Head of caudate nucleus (tissue), 42 donors: ENCODE measurements at places on chromosomes 3 and 15.

DNA sequence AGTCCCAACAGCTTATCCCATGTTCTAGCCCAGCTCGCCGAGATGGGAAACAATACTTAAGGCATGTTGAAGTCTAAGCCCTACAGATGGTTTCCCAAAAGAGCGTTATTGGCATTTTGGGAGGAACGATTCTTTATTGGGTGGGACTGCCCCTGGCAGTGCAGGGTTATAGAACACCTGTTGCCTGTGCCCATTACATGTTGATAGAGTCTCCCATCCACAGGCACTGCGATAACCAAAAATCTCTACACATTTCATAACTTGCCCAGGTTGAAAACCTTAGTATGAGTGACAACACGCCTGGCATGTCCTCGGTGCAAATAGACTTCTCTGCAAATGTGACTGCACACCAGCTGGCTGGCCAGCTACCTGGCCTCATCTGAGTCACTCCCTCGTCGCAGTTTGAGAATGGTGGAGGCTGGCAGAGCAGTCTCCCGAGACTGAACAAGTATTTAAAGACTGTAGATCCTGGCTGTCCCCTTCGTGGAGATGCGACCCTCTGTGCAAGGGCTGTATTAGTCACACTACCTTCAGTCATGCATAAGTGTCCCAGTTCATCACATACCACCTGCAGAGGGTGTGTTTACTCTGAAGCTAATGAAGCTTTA is 18.7 kb downstream of the ZNF80 start:
- DNase-seq = no peak

GRCh38 chr3:125191256-125191655 is 21.3 kb downstream of the SLC12A8 start:
- no peak for DNase-seq

DNA sequence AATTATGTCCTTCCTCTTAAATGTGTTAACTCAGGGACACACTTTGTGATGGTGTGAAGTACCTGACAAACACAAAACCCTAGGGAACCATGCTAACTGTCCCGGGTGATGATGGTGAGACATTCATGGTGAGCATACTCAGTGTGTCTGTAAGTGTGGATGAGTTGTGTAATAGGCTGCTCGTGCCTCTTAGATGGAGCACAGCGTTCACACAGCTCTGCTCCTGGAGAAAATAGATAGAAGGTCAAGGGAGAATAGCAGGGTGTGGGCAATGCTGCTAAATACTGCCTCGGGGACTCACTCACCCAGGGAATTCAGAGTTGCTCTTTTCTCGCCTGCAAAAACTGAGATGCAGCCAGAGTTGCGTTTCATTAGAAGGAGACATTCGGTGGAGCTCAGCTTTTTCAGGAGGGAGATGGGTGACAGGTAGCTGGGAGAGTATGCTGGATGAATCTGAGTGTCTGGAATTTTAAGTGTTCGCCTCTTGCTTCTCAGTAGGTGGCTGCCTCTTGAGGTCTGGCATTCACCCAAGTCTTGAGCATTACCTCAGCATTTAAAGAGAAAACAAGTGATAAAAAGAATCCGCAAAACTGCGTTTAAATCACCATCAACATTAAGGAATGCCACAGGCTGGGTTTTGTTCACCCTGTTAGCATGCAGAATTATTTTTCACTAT is 813.2 kb downstream of the AGBL1 start:
- no peak for DNase-seq

DNA sequence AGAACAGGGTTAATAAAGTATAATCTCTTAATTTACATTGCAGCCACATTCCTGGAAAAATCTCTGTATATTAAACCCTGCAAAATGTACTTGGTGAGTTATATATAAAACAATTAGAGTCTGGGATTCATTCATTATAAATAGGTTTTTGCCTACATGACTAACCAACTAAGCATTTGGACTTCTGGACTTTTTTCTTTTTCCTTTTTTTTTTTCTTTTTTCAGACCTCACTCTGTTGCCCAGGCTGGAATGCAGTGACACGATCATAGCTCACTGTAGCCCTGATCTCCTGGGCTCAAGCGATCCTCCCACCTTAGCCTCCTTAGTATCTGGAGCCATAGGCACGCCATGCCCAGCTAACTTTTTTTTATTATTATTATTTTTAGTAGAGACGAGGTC is 4.5 kb downstream of the DNAJC13 start:
- DNase-seq = no peak

GRCh38 chr3:41464401-41464800 is 265.1 kb downstream of the CTNNB1 start:
- no peak for DNase-seq

DNA sequence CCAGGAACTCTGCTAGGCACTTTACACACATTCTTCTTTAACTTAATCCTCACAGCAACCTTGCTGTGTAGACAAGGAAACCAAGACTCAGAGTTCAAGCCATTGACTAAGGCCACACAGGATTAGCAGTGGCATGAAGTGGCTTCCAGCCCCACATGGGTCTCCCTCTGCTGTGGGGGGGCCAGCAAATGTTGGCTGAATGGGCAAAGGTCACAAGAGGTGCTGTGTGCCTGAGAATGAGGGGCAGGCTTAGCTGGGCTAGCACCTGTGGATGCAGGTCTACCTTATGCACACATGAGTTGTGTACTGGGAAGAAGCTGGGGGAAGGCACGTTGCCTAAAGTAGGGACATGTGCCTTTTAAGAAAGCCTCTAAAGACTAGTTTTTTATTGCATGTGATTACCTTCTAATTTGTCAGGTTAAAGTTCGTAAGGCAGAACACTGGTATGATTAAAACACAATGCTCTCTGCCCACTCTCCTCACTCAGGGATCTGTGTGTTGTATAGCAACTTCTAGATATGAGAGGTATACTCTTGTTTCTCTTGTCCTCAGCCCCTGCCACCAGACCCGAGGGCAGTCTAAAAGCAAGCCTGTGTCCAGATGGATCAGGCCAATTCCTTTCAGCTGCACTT is 10.9 kb downstream of the BAHD1 start:
- DNase-seq = no peak

DNA sequence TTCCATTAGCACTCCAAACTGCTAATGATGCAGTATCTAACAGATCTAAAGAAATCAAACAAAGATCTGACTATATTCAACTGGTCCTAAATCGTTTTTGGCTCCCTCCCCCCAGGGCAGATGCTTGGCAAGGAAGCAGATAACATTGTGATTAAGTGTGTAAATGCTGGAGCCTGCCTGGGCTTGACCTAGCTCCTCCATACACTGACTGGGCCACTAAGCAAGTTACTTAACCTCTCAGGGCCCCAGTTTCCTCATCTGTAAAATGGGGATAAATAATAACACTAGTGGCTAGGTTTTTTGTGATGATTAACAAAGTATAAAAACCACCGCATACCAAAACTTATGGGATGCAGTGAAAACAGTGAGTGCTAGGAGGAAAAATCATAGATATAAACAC is 9.2 kb downstream of the EID1 start:
- DNase-seq = no peak

- no peak for DNase-seq
Observed at GRCh38 chr3:65334045-65334665, 646.4 kb upstream of the ADAMTS9 start.

DNA sequence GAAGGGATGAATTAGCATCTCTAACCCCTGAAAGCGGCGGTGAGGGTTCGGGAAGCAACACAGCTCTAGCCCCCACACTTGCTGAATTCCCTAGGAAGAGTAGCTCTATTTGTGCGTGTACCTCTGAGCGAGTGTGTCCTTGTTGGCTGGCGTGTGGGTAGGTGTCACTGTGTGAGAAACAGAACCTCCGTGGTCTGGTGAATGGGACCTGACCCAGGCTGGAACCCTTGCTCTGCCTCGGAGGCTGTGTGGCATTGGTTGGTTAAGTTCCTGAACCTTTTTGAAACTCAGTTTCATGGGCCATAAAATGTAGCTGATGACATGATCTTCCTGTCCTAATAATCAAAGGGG is 414 bp upstream of the TMEM115 start:
- DNase-seq = no peak

DNA sequence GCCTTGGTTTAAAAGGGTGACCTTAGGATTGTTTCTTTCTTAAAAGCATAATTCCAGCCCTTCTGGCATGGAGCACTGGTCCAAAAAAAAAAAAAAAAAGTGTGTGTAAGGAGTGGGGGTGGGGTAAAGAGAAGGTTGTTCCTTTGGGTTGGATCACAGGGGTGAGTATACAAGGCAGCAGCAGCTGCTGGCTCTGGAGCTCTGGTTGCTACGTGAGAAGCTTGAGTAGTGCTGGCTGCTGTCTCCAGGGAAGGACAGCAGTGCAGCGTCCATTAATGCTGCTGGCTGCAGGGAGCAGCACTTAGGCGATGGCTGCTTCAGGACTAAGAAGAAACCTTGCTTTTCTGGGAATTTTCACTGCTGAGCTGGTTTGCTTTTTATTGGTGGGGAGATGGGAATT is 2.3 kb downstream of the SETD5 start:
- DNase-seq = peak; percentile 58

DNA sequence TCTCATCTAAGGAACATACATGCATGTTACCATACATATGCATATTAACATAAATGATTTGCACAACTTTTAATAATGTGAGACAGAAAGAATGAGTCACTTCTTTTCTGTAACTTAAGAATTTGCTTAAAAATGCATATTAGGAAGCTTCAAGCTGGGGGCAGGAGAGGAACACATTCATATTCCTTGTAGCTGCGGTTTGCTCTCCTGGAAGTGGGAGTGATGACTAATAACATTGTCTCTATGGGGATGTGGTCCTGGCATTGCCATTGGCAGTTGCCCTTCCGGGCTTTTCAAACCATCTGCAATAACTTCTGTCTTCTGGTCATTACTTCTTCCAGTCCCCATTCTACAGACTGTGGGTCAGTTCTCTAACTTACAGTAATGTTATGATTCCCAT is 15.6 kb downstream of the CHST2 start:
- DNase-seq = no peak

- no peak for DNase-seq
Observed at GRCh38 chr3:107275511-107275910, 101.7 kb upstream of the CCDC54 start.

DNA sequence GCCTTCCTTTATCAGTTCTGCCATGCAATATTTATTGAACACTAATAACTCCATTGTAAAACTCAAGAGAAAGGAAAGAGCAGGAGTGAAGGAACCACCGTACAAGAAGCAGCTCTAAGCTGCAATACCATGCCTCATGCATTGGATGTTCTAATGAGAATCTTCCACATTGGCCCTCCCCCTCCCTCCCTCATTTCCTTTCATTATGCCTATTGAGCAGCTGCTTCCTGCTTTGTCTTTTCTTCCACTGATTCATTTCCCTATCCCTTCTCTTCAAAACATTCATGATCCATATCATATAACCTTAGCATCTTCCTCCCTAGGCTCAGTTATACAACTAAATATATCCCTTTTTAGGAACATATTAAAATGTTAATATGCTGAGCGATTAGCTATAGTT is 698.7 kb upstream of the GOLIM4 start:
- no peak for DNase-seq

DNA sequence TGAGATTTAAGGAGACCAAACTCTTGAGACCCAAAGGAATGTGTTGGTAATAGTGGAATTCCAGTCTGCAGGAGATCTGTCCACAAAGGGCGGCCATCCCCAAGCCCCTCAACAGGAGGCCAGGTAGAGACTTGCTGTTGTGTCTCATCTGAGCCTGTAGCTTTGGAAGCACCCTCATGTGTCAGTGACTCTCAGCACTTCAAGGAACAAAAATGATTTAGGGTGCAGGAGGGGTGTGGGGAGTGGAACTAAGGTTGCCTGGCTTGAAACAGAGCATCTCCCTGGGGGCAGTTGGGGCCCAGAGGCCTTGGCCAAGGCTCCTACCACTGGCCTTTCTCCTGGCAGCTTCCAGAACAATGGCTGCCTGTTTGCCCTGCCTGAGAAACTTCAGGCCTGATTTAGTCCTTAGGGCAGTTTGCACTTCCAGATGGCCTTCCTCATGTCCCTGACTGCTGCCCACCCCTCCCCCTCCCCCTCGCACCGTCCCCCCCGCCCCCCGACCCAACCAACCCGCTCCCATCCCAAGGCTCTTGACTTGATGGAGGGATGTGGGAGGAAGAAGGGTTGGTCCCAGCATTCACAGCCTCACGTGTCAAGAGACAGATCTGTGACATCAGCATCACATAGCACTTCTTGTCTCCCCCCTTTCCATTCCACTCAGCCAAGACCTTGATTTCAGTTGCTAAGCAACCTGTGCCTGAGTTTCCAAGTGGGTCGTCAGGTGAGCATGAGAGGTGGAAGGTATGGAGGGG is 77.1 kb downstream of the CORO2B start:
- peak; percentile 70 for DNase-seq

DNA sequence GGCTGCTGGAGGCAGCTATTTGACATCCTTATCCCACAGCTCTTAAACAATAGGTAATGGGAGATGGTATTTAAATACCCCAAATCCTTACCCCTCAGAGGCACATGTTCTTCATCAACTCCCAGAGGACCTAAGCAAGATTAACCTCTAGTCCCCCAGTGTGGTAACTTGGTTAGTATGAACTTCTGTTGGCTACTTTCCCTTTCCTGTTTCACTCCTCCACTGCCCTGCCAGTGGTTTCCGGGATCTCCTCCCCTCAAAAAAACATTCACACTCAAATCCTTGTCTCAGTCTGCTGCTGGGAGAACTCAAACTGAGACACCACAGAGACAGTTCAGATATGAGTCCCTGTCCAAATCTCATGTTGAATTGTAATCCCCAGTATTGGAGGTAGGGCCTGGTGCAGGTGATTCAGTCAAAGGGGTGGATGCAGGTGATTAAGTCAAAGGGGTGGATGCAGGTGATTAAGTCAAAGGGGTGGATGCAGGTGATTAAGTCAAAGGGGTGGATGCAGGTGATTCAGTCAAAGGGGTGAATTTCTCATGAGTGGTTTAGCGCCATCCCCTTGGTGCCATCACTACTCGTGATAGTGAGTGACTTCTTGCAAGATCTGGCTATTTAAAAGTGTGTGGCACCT is 335.0 kb upstream of the CTNNB1 start:
- no peak for DNase-seq

DNA sequence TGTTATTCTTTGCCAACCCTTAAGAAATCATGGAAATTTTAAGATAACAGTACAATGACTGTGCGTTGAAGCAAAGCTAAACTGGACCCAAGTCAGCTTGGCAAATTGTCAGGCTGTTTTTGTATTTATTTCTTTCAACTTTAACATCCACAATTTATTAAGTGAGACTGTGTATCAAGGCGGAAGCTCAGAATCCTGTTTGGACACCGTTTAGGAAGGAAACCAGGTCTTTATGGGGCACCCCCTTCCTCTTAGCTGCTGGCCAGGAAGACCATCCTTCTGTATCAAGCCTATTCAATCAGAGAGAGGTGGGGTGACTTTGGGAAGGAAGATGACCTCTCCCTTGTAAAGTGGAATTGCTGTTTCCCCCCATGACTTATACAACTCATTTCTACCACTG is 166.0 kb downstream of the MCTP2 start:
- DNase-seq = no peak

- no peak for DNase-seq
Observed at GRCh38 chr3:109396806-109397205, 59.5 kb upstream of the DPPA4 start.
